Activated CD4-positive, alpha-beta T cell treated with anti-CD3 and anti-CD28 coated beads, Interleukin-2, Interleukin-4, amounts not matched to agents 100 ng/mL and 50 ng/mL, durations not matched to agents 16 hours and 8 hours (primary cell): ENCODE measurements at places on chromosomes 2 and 18.
A peak's percentile ranks its signal among the peaks of the same experiment; 100 is the strongest.

DNA sequence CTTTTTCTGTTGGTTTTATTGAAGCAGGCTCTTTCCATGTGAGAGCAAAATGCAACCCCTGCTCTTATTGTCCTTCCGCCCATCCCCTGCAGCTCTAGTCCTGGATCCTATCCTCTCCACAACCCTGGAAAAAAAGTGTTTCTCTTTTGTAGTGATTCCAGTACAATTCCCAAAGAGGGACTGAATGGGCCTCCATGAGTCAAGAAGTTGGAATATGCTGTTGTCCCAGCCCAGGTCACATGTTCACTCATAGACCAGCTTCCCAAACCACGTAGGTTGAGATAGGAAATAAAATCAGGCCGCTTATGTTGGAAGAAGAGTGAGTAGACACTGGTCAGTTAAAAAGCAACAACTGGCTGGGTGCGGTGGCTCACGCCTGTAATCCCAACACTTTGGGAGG, 39.4 kb downstream of the CPO start:
- no peak for DNase-seq

GRCh38 chr18:79529296-79529695, 133.6 kb downstream of the NFATC1 start:
- DNase-seq, result no peak

GRCh38 chr2:85933753-85934594, 45.2 kb upstream of the ST3GAL5 start:
- DNase-seq, result peak; percentile 5

- DNase-seq, result peak; percentile 48
Observed at GRCh38 chr2:226791056-226791486, 8.5 kb downstream of the IRS1 start.

GRCh38 chr2:23916727-23917405, 10.1 kb downstream of the ATAD2B start:
- DNase-seq, result no peak

DNA sequence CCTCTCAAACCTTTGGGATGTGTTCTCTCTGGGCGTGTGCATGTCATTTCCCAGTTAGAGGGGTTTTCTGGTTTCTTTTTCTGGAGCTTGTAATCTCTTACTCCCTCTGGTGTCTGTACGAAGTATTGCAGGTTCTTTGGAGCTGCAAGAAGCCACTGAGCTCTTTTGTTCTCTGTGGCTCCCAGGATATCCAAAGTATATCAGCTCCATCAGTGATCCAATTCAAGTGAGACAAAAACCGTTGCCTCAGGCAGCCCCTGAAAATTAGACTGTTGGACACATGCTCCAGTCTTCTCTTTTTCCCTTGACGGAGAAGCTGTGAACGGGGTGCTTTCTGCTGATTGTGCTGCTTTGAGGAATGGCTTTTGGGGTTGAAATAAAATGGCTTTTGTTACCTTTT, 59.0 kb upstream of the LDLRAD4 start:
- peak; percentile 79 for DNase-seq

DNA sequence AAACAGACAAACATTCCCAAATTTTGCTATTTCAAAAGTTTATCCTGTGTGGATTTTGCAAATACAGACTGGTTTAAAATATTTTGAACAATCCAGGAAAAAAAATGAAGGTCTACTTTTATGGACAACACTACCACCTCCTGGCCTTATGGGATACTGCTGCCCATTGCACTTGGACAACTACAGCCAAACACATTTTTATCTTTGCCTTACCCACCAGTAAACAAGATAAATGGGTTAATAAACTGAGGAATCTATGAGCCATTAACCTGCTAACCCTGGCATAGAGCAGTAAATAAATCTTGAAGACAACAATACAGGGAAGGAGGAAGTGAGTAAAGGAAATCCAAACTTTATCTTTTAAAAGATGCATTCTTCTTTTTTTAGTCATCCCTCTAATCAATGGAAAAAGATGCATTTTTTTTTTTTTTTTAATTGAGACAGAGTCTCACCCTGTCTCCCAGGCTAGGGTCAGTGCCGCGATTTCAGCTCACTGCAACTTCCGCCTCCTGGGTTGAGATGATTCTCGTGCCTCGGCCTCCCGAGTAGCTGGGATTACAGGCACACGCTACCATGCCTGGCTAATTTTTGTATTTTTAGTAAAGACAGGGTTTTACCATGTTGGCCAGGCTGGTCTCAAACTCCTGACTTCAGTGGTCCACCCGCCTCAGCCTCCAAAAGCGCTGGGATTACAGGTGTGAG, 2.1 kb upstream of the SPIRE1 start:
- DNase-seq, result peak; percentile 60

GRCh38 chr2:98280376-98281102, 65.7 kb upstream of the CNGA3 start:
- no peak for DNase-seq

- no peak for DNase-seq
Observed at GRCh38 chr18:65746936-65747335, 3.9 kb upstream of the CDH7 start.

DNA sequence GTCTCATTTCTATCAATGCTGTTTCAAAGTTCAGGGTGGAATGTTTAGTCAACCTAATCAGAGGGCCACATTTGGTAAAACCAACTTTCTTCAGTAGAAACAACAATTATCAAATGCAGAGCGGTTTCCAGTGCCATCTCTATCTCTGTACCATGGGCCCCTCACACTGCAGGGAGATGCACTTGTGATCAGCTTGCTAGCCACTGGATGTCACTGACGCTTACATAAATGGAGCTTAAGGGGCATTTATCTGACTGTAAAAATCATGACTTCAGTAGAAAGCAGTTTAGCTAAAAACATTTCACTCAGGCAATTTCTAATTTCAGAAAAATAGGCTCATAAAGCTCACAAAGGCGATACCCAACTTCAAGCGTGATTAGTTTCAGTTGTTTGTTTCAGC, 678.0 kb downstream of the ZEB2 start:
- no peak for DNase-seq

- no peak for DNase-seq
Observed at GRCh38 chr2:88857951-88858411, 166.5 kb downstream of the RPIA start.

- DNase-seq, result no peak
Observed at GRCh38 chr2:118973542-118973951, 31.6 kb downstream of the MARCO start.

DNA sequence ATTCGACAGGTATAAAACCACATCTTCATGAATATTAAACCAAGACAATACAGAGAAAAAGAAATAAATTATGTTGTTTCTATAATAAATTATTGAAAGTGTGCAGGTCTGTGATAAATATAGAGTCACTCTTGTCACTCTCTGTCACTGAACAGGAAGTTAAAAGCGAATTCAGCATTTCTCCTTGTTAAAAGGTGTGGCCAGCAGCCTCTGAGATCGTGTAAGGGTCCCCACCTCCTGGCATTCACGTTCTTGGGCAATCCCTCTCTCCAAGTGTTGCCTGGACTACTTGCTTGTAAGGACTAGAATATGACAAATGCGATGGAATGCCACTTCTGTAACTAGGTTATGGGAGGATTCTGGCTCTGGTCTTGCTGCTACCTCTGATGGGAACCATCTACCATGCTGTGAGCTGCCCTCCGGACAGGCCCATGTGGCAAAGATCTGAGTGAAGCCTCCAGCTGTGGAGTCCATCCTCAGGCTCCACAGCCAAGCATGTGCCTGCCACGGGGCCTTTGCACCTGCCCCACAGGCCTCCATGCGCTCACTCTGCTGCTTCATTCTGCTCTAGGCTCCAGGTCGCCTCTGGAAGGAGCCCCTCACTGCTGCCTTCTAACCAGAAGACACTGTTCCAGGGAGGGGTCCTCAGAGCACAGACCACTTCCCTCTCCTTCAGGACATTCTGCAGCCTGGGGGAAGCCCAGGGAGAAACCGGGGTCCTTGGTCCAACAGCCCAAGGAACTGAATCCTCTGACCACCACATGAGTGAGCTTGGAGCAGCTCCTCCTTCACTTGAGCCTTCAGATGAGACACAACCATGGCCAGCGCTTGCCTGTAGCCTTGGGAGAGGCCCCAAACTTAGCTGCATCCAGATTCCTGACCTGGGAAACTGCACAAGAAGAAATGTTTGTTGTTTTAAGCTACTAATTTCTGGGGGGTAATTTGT, 202.9 kb upstream of the HDAC4 start:
- no peak for DNase-seq

DNA sequence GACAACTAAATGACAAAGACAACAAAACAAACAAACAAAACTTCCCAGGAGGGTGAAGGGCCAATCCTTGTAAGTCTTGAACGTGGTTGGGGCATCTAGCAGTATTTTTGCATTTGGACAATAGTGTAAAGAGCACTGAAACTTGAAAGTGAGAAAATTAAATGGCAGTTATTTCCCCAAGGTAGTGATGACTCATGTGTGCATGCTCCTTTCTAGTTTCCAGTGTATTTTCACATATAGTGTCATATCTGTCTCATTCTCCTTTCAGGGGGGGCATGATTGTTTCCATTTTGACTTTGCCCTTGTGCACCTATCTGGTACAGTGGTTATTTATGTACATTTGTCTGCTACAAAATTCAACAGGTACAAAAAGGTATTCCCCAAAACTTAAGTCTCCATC, 39.5 kb downstream of the CERS6 start:
- peak; percentile 81 for DNase-seq

GRCh38 chr2:202171241-202171825, 67.1 kb downstream of the SUMO1 start:
- no peak for DNase-seq

DNA sequence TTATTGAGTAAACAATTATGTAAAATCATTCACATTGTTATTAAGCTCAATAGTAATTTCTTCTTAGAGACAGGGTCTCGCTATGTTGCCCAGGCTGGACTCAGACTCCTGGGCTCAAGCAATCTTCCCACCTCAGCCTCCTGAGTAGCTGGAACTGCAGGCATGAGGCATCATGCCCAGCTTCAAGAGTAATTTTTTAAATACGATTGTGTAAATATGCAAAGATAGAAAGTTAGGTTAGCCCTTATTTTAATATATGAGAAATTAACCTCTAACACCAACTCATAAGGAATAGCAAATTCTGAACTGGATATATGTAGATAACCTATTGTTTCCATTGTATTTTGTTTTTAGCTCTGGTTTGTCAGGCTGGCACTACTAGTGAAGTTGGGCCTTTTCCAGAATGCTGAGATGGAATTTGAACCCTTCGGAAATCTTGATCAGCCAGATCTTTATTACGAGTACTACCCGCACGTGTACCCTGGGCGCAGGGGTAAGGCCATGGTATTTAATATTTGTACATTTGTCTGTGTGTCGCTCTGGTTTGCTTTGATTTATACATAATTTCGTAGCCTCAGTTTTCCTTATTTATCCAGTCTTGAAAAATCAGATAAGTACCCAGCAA, 44.8 kb downstream of the TRAPPC12 start:
- DNase-seq, result no peak

DNA sequence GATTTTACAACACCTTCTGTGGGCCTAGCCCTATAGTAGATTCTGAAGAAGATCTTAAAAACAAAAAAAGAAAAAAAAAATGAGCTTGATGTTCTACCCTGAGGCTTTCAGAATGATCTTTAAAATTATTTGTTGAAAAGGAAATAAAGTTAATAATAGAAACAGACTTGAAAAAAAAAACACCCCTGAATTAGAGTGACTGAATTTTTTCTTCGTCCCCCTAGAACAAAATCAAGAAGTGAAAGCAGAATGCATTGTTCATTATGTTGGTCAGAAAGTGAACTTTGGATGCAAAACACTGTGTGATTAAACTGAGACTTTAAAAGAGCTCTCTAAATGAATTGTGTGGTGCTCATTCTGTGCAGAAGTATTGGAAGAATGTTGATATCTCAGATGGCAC, 1384.4 kb upstream of the PIK3C3 start:
- DNase-seq, result no peak

DNA sequence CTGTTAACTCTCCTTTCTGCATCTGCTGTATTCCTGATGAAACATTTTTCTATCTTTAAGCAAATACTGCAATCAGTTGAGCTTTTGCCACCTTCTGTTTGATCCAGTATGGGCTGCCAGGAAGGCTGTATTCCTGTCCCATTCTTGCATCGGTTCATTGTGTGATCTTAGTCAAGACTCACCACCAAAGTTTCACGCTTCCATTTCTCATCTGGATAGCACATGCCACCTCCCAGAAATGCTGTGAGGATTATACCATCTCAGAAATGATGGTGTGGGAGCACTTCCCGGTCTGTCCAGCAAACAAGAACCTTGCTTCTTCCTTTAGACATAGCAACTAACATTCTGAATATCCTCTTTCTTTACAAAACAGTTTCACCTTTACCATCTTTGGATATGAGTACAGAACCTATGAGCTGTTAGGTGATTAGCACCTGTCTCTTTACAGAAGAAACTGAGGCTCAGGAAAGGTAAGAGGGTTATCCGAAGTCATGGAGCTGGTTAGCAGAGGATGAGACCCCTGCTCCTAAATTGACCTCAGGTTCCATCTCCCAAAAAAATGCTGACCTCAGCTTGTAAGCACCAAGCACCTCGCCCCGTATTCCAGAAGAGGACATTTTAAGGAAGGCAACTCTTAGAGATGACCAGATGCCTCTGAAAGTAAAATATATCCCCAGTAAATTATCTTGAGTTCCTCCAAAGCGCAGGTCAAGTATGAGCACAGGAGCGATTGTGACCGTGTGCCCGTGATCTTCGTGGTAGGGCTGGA, 56.8 kb downstream of the FEZ2 start:
- DNase-seq, result no peak

DNA sequence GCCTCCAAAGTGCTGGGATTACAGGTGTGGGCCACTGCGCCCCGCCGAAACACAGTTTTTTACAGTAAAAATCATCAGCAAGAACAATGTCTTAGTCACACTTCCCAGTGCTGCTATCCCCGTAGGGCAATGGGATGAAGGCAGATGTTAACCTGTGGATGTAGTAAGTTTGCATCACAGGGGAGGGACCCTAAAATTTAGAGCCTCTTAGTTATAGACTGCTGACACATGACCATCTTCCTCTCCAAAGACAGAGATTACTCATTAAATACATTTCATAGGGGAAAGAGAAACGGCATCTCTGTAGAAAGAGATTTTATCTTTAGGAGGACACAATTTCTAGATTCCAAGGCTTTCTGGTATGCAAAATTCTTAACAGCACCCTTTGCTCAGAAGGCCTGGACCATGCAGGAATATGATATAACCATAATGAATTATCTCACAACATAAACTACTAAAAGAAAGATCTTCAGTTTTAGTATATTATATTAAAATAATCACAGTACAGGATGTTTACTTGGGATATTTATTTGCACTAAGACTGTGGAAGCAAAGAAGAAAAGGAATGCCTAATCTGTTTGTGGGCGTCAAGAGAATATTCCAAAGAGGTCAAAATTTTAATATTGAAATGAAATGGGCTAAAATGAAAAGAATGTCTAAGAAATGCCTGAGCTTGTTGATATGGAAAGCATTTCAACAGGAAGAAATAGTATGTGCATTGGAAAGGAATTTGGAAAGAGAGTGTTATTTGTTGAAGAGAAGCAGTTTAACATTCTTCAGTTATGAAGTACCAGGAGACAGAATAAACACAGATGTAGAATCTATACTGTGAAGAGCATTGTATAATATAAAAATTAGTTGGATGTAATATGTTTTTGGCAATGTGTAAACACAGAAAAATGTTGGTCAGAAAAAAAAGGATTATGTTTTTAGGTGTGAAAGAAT, 1228.3 kb upstream of the CHAC2 start:
- no peak for DNase-seq

GRCh38 chr2:20665243-20666004, 1.5 kb upstream of the GDF7 start:
- no peak for DNase-seq

- no peak for DNase-seq
Observed at GRCh38 chr2:222883420-222883819, 22.6 kb downstream of the ACSL3 start.
